Cortex of kidney (tissue), 1 donor: ENCODE measurements at places on chromosomes 12 and 14.

DNA sequence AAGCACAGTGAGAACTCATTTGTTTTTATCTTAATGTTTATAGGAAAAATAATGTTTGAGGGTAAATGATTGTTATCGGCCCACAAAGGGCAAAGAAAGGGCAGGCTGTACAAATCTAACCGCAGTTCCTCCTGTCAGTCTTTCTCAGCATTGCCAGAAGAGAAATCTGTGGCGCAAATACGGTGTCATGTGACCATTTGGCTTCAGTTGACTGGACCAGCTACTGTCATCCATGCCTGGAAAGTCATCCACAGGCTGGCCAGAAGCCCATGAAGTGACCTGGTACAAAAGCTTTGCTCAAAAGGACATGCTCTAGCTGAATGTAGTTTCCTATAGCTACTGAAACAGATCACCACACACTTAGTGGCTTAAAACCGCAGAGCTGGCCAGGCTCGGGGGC, 43.6 kb downstream of the HCAR2 start:
- DNase-seq, result no peak

- DNase-seq, result no peak
Observed at GRCh38 chr12:57553343-57554202, 3.7 kb downstream of the KIF5A start.

GRCh38 chr12:45130881-45131281, 80.0 kb upstream of the DBX2 start:
- no peak for DNase-seq

- DNase-seq, result no peak
Observed at GRCh38 chr14:99758872-99759545, 34.2 kb upstream of the EML1 start.

DNA sequence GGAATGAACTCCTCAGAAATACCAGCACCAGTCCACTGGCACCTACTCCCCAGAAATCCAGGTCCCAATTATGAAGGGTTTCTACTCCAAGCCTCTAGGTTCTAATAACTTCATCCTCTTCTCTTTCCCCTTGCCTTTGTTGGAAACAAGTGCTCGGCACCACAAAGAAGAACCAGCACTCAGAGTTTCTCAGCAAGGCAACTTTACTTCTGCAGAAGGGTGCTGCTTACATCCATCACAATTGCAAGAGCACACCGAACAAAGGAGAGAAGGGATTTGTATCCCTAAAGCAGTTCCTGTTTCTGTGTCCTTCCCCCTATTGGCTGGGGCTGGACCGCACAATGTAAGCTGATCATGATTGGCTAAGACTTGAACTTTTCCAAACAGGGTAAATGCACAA, 74.2 kb upstream of the GNG2 start:
- no peak for DNase-seq

- no peak for DNase-seq
Observed at GRCh38 chr14:76701981-76702380, 59.3 kb upstream of the VASH1 start.

DNA sequence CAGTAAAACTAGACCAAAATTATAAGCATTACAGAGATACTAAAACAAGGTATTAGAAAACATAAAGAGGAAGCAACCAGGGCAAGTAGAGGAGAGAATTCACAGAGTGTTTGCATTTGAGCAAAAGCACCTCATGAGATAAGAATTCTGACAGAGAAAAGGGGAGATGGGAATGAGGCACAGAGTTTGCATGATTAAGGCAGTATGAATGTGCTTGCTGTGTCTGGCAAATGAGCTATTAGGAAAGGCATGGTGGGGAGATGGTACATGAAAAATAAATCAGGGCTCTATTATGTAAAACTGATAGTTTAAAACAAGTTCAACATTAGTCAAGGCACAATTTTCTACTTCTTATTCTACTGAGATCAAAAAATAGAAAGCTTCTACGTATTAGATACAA, 23.1 kb downstream of the GARIN6 start:
- DNase-seq, result no peak

GRCh38 chr14:89501381-89501780, 84.3 kb upstream of the FOXN3 start:
- no peak for DNase-seq
